Activated CD4-positive, alpha-beta T cell treated with anti-CD3 and anti-CD28 coated beads, Interleukin-2, amount 10 ng/mL, durations not matched to agents 7 days and 5 days (primary cell): ENCODE measurements at places on chromosomes 1 and 21.

DNA sequence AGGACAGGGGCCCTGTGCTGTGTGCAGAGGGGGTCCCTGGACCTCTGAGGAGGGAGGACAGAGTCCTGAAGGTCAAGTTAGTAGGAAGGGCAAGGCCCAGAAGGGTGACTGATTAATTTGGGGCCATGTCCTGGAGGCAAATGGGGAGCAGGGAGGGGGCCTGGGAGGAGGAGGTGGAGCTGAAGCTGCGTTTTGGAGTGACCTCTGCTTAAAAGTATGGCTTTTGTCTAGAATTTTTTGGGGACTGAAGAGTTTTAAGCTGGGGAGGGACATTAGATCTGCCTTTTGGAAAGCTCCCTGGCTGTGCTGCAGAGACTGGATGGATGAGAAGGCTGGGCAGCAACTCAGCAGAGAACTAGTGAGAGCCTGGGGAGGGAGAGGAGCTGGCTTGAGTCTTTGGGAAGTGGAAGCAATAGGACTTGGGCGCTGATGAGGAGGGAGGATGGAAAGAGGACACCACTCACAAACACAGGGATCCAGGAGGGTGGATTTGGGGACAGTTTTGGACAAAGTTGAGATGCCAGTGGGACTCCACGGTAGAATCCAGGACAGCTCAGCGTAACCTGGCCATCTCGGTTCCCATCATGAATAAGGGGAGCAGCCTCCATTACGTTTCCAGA lies 52.9 kb downstream of the ACBD3 start:
- H3K27ac ChIP-seq: no peak overlapping the region
- no peaks in the 10 kb centered on the region for H3K27me3 ChIP-seq
- DNase-seq: no peak

DNA sequence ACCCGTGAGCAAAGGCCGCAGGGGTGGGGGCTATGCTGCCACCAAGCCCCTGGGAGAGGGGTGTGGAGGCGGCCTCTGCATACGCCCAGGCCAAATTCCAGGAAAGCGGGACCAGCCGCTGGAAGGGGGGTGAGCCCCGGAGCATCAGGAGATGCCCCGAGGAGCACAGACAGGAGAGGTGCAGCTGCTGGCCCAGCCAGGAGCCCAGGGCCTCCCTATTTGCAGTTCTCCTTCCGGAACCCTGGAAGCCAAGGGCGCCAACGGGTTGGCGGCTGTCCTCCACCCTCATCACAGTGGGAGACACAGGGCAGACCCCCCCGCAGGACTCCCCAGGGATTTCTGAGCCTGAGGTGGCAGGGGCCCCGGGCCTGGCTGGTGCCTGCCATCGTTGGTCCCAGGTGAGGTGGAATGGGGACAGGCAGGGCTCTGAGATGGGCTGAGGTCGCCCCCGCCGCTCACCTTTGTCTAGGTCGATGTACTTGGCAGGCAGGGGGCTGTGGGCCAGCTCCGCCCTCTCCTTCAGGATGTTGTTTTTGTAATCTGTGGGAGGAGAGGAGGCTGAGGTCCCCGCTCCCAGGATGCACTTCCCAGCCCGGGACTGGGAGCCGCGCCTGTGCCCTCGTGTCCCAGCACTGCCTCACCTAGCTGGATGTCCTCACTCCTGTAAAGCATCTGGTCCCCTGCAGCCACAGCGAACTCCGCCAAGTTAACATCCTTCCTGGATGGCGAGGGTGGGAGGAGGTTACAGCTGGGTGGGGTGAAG lies 4.4 kb upstream of the DVL1 start:
- H3K27ac ChIP-seq: peak overlapping the region; percentile 25
- H3K27me3 ChIP-seq: peaks cover 22% of the 10 kb centered on the region
- H3K4me3 ChIP-seq: no peak overlapping the region
- H3K4me1 ChIP-seq: peaks cover 18% of the 10 kb centered on the region
- DNase-seq: no peak

GRCh38 chr1:81467383-81467782 lies 333.4 kb upstream of the ADGRL2 start:
- no peak overlapping the region for H3K27ac ChIP-seq
- no peak for DNase-seq
- no peaks in the 10 kb centered on the region for H3K4me1 ChIP-seq
- no peak overlapping the region for H3K4me3 ChIP-seq

GRCh38 chr1:111990026-111990877 lies 784 bp upstream of the KCND3 start:
- peak overlapping the region; percentile 56 for H3K4me3 ChIP-seq
- peaks cover 10% of the 10 kb centered on the region for H3K4me1 ChIP-seq
- no peak overlapping the region for H3K27ac ChIP-seq
- no peak for DNase-seq
- peaks cover 71% of the 10 kb centered on the region for H3K27me3 ChIP-seq
- no peaks in the 10 kb centered on the region for H3K36me3 ChIP-seq

DNA sequence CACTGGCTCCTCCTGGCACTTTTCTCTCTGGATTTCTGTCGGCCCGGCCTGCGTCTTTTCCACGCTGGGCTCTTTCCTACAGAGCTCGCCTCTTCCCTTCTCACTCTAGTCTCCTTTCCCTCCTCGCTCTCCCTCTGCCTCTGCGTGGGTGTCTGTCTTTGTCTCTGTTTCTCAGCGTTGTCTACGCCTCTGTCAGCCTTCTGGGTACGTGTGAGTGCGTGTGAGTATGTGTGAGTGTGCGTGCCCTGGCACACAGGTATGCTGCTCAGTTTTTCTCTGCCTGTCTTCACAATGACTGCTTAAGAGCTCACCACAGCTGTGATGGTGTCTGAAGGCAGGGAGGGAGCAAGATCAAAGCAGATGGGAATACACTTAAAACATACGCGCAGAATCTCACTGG lies 77.7 kb downstream of the KIRREL1 start:
- no peak for DNase-seq
- no peak overlapping the region for H3K4me3 ChIP-seq
- H3K27ac ChIP-seq: no peak overlapping the region
- peaks cover 4% of the 10 kb centered on the region for H3K27me3 ChIP-seq

GRCh38 chr1:32622205-32622604 lies 28.1 kb downstream of the ZBTB8OS start:
- no peak overlapping the region for H3K4me3 ChIP-seq
- H3K27ac ChIP-seq: no peak overlapping the region
- H3K4me1 ChIP-seq: peaks cover 35% of the 10 kb centered on the region
- no peaks in the 10 kb centered on the region for H3K27me3 ChIP-seq
- DNase-seq: no peak

DNA sequence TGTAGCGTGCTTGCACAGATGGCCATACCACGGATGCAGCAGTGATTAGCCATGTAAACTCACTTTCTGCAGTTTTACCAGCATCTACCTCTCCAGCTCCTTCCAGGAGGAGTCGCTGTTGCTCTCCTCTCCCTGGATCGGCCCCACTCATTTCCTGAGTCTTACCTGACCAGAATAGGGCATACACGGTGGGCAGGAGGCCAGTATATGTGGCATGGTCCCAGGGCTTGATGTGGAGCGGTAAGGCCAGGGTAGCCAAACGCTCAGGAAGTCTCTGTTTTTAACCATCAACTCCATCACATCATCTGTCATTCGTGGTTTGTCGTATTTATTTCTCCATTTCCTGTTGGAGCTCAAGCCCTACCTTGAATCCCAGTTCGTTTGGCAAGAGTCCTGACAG lies 163.4 kb upstream of the USP24 start:
- H3K36me3 ChIP-seq: no peaks in the 10 kb centered on the region
- no peaks in the 10 kb centered on the region for H3K27me3 ChIP-seq
- DNase-seq: peak; percentile 23
- peak overlapping the region; percentile 10 for H3K27ac ChIP-seq
- H3K4me1 ChIP-seq: peaks cover 7% of the 10 kb centered on the region

- no peak for DNase-seq
- no peak overlapping the region for H3K27ac ChIP-seq
- no peak overlapping the region for H3K4me3 ChIP-seq
- H3K4me1 ChIP-seq: peaks cover 2% of the 10 kb centered on the region
- peaks cover 37% of the 10 kb centered on the region for H3K36me3 ChIP-seq
- no peaks in the 10 kb centered on the region for H3K27me3 ChIP-seq
Measured at GRCh38 chr1:161816201-161816600, 50.1 kb downstream of the ATF6 start.

- peak overlapping the region; percentile 98 for H3K4me3 ChIP-seq
- peak overlapping the region; percentile 98 for H3K27ac ChIP-seq
- DNase-seq: no peak
- H3K4me1 ChIP-seq: peaks cover 41% of the 10 kb centered on the region
Measured at GRCh38 chr1:6580593-6581409, 1.0 kb downstream of the ZBTB48 start.

- H3K4me1 ChIP-seq: no peaks in the 10 kb centered on the region
- H3K27ac ChIP-seq: no peak overlapping the region
- no peaks in the 10 kb centered on the region for H3K27me3 ChIP-seq
- H3K4me3 ChIP-seq: no peak overlapping the region
Measured at GRCh38 chr1:35844826-35845225, 37.0 kb downstream of the AGO4 start.

DNA sequence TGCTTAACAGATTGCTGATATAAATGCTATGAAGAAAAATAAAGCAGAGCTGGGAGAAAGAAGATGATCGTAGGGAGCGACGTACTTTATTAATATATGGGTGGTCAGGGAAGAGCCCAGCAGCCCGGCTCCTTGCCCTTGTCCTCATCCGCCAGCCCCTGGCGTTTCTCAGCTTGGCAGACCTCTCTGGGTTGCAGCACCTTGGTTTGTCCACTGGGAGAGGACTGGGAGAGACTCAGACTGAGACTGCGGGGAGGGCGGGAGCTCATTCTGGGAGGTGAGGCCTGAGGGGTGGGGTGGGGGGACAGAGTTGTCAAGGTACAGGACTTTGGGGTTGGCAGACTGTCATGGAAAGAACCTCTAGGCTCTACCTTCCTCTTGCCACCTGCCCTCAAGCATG lies 3.3 kb upstream of the S100A3 start:
- peaks cover 23% of the 10 kb centered on the region for H3K4me1 ChIP-seq
- H3K36me3 ChIP-seq: no peaks in the 10 kb centered on the region
- no peaks in the 10 kb centered on the region for H3K27me3 ChIP-seq
- H3K4me3 ChIP-seq: no peak overlapping the region
- no peak for DNase-seq

- peaks cover 6% of the 10 kb centered on the region for H3K4me1 ChIP-seq
- H3K4me3 ChIP-seq: no peak overlapping the region
- no peak for DNase-seq
- no peak overlapping the region for H3K27ac ChIP-seq
Measured at GRCh38 chr1:26029864-26030481, 8.4 kb downstream of the EXTL1 start.

DNA sequence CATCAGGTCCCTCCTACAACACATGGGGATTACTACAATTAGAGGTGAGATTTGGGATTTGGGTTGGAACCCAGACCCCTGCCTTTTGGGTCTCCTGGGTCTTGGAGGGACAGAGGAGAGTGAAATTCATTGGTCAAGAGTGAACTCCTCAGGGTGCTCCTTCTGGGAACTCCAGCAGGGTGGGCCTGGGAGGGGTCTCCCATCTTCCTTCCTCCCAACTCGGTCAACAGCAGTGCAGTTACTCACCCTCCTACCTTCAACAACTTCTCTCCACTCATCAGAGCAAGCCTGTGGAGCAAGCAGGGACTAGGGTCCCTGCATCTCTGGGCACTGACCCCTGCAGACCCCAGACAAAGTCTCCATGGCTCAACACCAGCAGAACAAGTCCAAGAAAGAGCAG lies 89.3 kb upstream of the TMPRSS2 start:
- H3K36me3 ChIP-seq: no peaks in the 10 kb centered on the region
- H3K4me1 ChIP-seq: no peaks in the 10 kb centered on the region
- H3K27me3 ChIP-seq: peaks cover 4% of the 10 kb centered on the region
- DNase-seq: no peak

- H3K36me3 ChIP-seq: no peaks in the 10 kb centered on the region
- no peak overlapping the region for H3K4me3 ChIP-seq
- peaks cover 10% of the 10 kb centered on the region for H3K4me1 ChIP-seq
- no peak for DNase-seq
- peaks cover 10% of the 10 kb centered on the region for H3K27me3 ChIP-seq
Measured at GRCh38 chr1:67741121-67741520, 56.1 kb downstream of the GADD45A start.

DNA sequence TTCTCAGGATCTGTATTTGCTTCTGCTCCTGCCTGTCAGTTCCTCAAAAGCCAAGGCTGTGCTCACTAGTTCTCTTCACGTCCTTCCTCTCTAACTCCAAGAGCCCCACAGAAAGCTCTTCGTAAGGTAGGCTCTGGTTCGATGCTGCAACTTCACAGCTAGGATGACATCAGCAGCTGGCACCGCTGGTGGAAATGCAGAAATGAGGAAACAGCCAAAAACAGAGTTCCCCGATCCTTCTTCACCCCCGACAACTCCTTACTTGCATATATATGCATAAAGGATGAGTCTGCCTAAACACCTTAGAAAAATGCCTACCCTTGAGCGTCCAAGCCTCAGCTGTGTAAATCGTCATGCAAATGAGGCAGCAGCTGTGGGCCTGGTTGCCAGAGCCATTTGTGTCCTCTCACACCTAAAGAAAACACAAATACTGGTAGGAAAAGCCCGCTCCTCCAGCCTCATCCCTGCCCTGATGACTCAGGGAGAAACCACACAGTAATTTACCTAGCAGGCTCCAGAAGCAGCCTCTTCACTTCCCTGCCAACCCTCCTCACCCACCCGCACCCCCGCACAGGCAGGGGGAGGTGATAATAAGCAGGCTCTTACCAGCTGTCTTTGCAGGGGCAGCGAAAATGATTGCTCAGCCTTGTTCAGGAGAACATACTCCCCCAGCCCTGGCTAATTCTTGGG lies 28.2 kb downstream of the BATF3 start:
- no peak overlapping the region for H3K27ac ChIP-seq
- DNase-seq: no peak
- peaks cover 24% of the 10 kb centered on the region for H3K4me1 ChIP-seq
- no peaks in the 10 kb centered on the region for H3K36me3 ChIP-seq
- H3K27me3 ChIP-seq: peaks cover 15% of the 10 kb centered on the region

DNA sequence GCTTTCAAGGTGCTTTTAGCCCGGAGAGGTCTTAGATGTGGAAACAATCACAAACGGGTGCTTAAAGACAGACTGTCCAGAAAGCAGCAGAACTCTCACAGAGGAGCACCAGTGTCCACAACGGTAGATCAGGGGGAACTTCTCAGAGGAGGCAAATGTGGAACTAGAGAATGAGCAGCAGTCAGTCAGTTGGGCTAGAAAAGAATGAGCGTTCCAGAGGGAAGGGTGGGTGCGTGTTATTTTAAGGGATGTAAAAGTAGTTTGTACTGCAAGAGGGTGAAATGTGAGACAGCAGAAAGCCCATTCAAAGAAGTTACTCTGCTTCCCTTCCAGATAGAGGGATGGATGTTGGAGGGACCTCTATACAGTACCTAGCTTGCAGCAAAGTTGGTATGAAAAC lies 30.9 kb downstream of the RGS5 start:
- no peaks in the 10 kb centered on the region for H3K36me3 ChIP-seq
- no peak for DNase-seq
- H3K27me3 ChIP-seq: no peaks in the 10 kb centered on the region
- no peak overlapping the region for H3K27ac ChIP-seq
- H3K4me1 ChIP-seq: no peaks in the 10 kb centered on the region
- H3K4me3 ChIP-seq: no peak overlapping the region

GRCh38 chr1:162033428-162033827 lies 9.8 kb upstream of the OLFML2B start:
- H3K4me3 ChIP-seq: no peak overlapping the region
- peaks cover 2% of the 10 kb centered on the region for H3K4me1 ChIP-seq
- H3K27me3 ChIP-seq: peaks cover 11% of the 10 kb centered on the region
- no peak overlapping the region for H3K27ac ChIP-seq

- H3K4me3 ChIP-seq: peak overlapping the region; percentile 91
- H3K4me1 ChIP-seq: peaks cover 59% of the 10 kb centered on the region
- peak; percentile 31 for DNase-seq
Measured at GRCh38 chr1:100354971-100355394, 2.7 kb downstream of the CDC14A start.

- DNase-seq: peak; percentile 50
- H3K4me3 ChIP-seq: no peak overlapping the region
- peaks cover 22% of the 10 kb centered on the region for H3K4me1 ChIP-seq
- H3K27ac ChIP-seq: no peak overlapping the region
Measured at GRCh38 chr1:10074059-10074851, 41.5 kb downstream of the UBE4B start.

- no peak for DNase-seq
- no peaks in the 10 kb centered on the region for H3K27me3 ChIP-seq
- no peaks in the 10 kb centered on the region for H3K4me1 ChIP-seq
- no peak overlapping the region for H3K27ac ChIP-seq
Measured at GRCh38 chr1:22500471-22500870, 48.8 kb downstream of the ZBTB40 start.
